ENCODE measurements at places on chromosomes 5 and 9. TPM values are rescaled to one million over a fixed set of nuclear protein-coding genes. Genes with fewer than 3 reads are reported as not detected.

- peak; percentile 17 for DNase-seq
These were observed 621 bp downstream of the CEP72 start for GRCh38 chr5:612498-613424.

Gene SPZ1
- not detected for total RNA-seq

DNA sequence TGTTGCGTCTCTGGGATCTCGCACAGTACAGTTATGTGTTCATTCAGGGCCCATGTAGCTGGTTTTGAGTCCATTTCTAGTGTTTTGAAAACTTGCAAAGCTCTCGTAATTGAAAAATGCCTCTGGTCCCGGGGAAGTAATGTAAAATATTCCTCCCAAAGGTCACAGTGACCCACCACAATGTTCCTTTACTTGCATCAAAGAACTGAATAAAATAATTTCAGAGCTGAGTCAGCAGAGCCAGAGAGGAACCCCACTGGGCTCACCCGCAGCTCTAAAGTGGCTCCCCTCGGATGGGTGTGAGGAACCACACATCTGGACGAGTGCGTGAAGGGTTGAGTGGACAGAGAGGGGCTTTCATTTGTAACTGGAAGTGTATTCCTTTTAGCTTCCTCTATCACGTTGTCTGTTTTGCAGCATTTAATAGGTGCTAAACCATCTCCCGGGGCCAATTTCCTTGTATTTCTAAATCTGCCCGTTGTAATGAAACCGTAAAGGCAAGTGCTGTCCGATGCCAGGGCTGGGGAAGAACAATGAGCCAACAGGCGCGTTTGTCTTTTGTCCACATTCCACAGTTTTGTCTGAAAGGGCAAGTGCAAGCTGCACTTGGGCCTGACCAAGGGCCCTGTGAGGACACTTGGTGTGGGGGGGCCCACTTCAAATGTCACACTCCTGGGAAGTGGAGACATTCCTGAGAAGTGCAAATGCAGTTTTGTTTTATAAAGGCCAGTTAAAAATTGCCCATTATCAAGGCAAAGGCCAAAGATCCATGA lies 29.9 kb downstream of the COL5A1 start:
- no peak for DNase-seq

GRCh38 chr5:160539431-160539830 lies 117.8 kb downstream of the PTTG1 start:
- no peak for DNase-seq

DNA sequence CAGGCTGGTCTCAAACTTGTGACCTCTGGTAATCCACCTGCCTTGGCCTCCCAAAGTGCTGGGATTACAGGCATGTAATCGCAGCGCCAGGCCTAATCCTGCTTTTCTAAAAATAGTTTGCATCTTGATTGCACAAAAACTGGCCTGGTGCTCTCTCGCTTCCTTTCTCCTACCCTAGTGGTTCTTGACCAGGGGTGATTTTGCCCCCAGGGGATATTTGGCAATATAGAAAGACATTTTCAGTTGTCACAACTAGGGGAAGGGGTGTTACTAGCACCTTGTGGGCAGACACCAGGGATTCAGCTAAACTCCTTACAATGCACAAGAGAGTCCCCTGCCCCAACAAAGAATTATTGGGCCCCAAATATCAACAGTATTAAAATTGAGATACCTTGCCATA lies 139.8 kb downstream of the DROSHA start:
- DNase-seq: no peak

Data from ureter (tissue), 1 donor.